ENCODE measurements at places on chromosomes 3 and 15.

DNA sequence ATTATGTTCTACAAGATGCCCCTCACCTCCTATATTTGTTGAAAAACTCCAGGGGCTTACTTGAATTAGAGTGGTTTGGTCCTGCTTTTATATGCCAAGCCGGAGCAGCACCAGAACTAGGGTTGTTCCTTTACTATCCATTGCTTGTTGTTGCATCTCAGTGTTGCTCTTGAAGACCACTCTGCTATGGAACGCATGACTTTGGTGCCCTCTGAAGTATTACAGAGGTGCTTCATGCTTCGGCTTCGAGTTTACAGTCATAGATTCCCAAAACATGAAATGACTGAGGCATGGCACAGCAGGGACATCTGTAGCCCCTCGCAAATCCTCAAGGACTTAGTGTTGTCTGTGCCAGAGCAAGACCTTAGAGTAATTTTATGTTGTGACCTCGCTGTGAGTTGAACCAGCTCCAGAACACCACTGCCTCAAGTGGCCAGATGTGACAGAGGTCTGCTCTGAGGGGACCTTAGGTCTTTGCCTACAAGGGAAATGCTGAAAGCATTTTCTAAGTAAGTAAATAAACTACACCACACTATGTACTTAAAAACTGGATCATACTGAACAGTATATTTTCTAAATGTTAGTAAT is 67.2 kb upstream of the SIAH2 start:
- no peak for DNase-seq

DNA sequence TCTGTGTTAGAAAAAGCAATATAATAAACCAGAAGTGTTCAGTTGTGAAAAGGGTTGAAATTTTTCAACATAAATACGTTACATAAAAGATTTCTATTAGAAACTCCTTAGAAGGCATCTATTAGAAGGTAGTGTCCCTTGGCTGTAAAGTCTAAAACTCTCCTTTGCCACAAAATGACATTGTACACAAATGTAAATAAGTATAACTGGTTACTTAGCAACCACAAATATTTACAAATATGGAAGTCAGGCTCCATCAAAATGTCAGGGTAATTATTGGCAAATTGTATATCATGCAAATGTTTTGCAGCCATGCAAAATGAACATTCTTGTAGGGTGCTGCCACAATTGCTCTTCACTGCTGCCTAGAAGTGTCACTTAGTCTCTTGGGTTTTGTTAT is 419.1 kb upstream of the CDIN1 start:
- DNase-seq: no peak

GRCh38 chr3:47542471-47543173 is 29.1 kb upstream of the ELP6 start:
- no peak for DNase-seq

DNA sequence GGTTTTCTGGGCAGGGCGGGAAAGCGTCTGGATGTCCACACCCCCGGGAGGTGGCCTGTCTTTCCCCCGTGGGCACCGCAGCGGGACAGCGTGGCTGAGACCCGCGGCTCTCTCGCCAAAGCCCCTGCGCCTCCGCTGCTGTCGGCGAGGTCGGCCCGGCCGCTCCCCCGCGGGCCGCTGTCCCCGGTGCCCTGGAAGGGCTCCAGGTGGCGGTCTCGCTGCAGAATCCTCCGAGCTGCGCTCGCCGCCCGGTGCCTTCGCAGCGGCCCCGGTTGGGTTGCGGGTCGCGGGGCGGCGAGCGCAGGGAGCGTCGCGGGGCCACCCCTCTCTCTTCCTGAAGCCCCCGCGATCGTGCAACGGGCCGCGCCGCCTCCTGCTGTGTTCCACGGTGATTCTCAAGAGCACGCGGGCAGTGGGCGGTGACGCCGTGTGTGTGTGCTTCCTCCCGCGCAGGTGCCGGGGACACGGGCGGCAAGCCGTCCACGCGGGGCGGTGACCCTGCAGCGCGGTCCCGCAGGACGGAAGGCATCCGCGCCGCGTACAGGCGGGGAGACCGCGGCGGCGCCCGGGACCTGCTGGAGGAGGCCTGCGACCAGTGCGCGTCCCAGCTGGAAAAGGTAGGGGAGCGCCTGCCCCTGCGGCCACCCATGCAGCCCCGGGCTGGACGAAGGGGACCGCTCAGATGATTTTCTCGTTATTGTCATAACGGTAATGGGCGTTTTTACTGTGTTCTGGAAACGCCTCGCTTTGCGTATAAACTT is 54.4 kb downstream of the LRRK1 start:
- no peak for DNase-seq

GRCh38 chr3:193841581-193841980 is 248.6 kb downstream of the OPA1 start:
- DNase-seq: no peak

- DNase-seq: peak; percentile 15
Observed at GRCh38 chr15:62742409-62743171, 300.0 kb upstream of the TPM1 start.

DNA sequence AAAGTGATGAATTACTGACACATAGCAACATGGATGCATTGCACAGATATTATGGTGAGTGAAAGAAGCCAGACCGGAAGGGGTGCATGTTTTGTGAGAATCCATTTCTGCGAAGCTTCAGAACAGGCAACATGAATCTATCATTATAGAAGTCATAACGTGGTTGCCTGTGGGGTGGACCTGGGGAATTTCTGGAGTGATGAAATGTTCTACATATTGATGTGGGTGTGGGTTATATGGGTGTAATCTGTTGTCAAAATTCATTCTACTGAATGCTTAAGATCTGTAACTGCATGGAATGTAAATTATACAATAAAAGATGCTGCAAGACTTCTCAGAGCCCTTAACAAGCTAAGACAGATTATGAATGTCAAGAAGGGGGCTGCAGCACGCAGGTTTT is 25.2 kb upstream of the TSPAN3 start:
- DNase-seq: no peak

- DNase-seq: no peak
Observed at GRCh38 chr3:112689385-112689784, 48.4 kb upstream of the CCDC80 start.

- no peak for DNase-seq
Observed at GRCh38 chr3:10426346-10427220, 78.8 kb downstream of the ATP2B2 start.

DNA sequence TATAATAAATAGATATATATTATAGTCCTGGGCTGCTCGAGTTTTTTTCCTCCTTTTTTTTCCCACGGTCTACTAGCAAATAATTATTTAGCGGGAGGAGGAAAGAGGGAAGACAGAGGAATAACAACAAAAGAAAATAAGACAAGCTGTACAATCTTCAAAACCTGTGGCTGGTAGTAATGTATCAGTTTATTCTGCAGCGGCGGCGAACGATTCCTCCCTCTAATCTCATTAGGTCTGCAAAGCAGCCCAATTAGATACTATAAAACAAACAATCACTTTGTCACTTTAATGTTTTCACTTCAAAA is 390 bp upstream of the TLE3 start:
- no peak for DNase-seq
